ENCODE measurements at places on chromosomes 5 and 9. TPM values are rescaled to one million over a fixed set of nuclear protein-coding genes. Genes with fewer than 3 reads are reported as not detected.

GRCh38 chr5:34051374-34051980 lies 8.5 kb upstream of the C1QTNF3 start:
- no peak overlapping the region for H3K27ac ChIP-seq
- H3K4me3 ChIP-seq, result no peak overlapping the region
- DNase-seq, result no peak
- no peaks in the 10 kb centered on the region for H3K36me3 ChIP-seq
- no peaks in the 10 kb centered on the region for H3K27me3 ChIP-seq

DNA sequence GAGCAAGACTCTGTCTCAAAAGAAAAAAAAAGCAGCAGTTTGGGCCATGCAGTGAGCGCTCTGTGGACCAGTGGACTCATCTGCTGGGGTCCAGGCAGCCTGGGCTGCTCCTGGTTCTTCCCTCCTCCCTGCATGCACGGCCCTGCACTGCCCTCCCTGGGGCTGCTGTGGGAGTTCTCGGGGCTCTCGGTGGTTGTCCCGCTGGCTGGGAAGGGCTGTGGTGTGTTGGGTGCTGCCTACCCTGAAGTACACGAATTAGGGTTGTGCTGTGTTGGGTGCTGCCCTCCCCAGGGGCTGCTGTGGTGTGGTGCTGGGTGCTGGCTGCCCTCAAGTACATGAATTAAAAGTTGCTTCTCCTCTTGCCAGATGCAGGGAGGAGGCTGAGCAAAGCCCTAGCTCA lies 18.3 kb upstream of the CLPTM1L start:
- peaks cover 37% of the 10 kb centered on the region for H3K27me3 ChIP-seq
- no peak for DNase-seq
- no peak overlapping the region for H3K27ac ChIP-seq
- no peaks in the 10 kb centered on the region for H3K36me3 ChIP-seq
- H3K4me1 ChIP-seq, result no peaks in the 10 kb centered on the region

- H3K36me3 ChIP-seq, result no peaks in the 10 kb centered on the region
- DNase-seq, result no peak
- 0 out of 2 replicates have a peak, but pooled peaks cover 7% of the 10 kb centered on the region for H3K27me3 ChIP-seq
- no peak overlapping the region for H3K4me3 ChIP-seq
These were observed 41.7 kb upstream of the CLK4 start for GRCh38 chr5:178668579-178668978.

DNA sequence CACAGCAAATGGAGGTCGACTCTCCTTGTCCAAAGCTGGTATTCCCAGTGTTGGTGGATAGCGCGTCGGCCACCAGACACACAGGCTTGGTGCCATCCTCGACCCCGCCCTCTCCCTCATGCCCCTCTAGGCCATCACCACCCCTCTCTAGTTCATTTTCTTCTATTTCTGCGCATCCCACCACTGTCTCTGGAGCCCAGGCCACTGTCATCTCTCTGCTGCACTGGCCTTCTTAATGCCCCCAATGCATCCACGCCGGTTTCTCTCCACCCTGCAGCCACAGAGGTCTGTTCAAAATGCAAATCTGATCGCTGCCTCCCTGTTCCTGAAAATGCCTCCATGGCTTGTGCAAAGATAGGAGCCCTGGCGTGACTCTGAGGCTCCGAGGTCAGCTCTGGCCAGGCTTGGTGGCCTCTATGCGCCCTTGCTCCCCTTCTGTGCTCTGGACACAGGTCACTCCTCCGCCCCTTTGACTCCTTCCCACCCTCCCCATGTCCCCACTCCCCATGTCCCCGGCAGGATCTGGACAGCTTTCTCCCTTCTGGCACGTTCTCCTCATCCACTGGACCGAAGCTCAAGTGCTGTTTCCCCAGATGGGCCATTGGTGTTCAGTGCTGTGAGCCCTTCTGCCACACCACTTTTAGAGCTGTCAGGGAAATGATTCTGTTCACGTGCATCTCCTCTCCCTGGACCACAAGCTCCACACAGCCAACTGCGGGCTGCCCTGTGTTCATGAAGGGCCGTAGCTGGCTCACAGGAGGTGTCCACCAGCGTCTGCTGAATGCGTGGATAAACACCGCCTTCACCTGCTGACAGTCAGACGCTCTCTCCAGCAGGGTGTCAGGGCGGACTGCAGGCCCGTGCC lies 59.5 kb upstream of the RNF130 start:
- no peak for DNase-seq
- H3K36me3 ChIP-seq, result no peaks in the 10 kb centered on the region
- no peaks in the 10 kb centered on the region for H3K27me3 ChIP-seq
- H3K27ac ChIP-seq, result no peak overlapping the region
- H3K4me1 ChIP-seq, result peaks cover 11% of the 10 kb centered on the region

DNA sequence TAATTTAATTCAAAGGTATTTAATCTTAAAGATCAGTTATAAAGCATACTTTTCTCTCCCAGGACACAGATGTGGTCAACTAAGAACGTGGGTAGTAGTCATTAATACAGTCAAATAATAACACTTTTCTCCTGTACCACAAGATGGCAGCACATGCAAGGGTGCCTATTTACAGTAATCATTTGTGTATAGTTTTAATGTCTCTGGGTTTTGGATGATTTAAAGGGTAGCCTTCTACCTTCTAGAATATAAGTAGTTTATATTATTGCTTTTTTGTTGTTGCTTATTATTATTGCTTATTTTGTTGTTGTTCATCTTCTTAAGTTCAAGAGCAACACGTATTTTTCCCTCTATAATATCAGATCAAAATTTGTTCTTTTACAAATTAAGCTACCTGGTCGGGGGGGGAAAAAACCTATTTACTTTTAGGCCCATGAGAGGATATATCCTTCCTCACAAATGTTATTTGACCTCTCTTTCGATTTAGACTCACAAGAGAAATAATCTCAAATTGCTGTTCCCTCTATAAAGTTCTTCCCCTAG lies 59.6 kb upstream of the SLC27A6 start:
- H3K4me3 ChIP-seq, result no peak overlapping the region
- no peaks in the 10 kb centered on the region for H3K4me1 ChIP-seq
- no peaks in the 10 kb centered on the region for H3K27me3 ChIP-seq
- no peak overlapping the region for H3K27ac ChIP-seq
- H3K36me3 ChIP-seq, result no peaks in the 10 kb centered on the region

- no peaks in the 10 kb centered on the region for H3K4me1 ChIP-seq
- no peak overlapping the region for H3K27ac ChIP-seq
- no peak overlapping the region for H3K4me3 ChIP-seq
These were observed 19.8 kb downstream of the NIPAL4 start for GRCh38 chr5:157479612-157480510.

DNA sequence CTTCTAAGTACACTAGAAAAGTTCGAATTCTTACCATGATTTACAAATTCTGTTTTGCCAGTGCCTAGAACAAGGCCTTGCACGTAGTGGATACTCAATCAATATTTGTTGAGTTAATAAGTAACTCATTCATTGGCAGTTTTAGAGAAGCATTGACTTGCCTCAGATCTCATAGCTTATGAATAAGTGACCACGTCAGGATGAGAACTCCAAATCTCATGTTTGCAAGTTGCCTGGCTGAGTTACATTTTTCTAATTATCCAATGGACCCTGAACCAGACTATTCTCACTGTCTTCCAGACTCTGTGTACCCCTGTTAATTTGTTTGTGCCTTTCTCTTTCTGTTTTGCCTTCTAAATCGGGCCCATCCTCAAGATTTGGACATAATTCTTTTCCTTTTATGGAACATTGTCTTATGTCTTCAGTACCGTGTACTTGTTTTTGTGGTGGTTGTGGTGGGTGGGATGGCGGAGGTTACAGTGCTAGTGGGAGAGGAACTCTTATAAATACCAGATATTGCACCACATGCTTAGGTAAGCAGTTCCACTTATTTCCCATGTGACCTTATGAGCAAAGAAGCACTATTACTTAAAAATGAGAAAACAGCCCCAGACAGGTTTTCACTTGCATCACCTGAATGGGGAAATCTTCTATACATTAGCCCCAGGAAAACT lies 96.3 kb downstream of the UNC13B start:
- H3K27ac ChIP-seq, result no peak overlapping the region
- no peaks in the 10 kb centered on the region for H3K36me3 ChIP-seq
- no peak overlapping the region for H3K4me3 ChIP-seq
- no peaks in the 10 kb centered on the region for H3K4me1 ChIP-seq
- H3K27me3 ChIP-seq, result no peaks in the 10 kb centered on the region

GRCh38 chr9:14989811-14990210 lies 79.6 kb upstream of the FREM1 start:
- DNase-seq, result no peak
- no peaks in the 10 kb centered on the region for H3K4me1 ChIP-seq
- no peak overlapping the region for H3K27ac ChIP-seq
- no peak overlapping the region for H3K4me3 ChIP-seq
- no peaks in the 10 kb centered on the region for H3K36me3 ChIP-seq
- H3K27me3 ChIP-seq, result no peaks in the 10 kb centered on the region

GRCh38 chr9:18437315-18438201 lies 36.4 kb upstream of the ADAMTSL1 start:
- H3K27me3 ChIP-seq, result no peaks in the 10 kb centered on the region
- H3K4me3 ChIP-seq, result no peak overlapping the region
- DNase-seq, result no peak
- H3K36me3 ChIP-seq, result no peaks in the 10 kb centered on the region
- H3K27ac ChIP-seq, result no peak overlapping the region
- H3K4me1 ChIP-seq, result no peaks in the 10 kb centered on the region

GRCh38 chr9:14670718-14671117 lies 22.5 kb downstream of the ZDHHC21 start:
- DNase-seq, result no peak
- H3K27me3 ChIP-seq, result no peaks in the 10 kb centered on the region
- H3K36me3 ChIP-seq, result no peaks in the 10 kb centered on the region
- H3K4me1 ChIP-seq, result no peaks in the 10 kb centered on the region
- H3K4me3 ChIP-seq, result no peak overlapping the region

DNA sequence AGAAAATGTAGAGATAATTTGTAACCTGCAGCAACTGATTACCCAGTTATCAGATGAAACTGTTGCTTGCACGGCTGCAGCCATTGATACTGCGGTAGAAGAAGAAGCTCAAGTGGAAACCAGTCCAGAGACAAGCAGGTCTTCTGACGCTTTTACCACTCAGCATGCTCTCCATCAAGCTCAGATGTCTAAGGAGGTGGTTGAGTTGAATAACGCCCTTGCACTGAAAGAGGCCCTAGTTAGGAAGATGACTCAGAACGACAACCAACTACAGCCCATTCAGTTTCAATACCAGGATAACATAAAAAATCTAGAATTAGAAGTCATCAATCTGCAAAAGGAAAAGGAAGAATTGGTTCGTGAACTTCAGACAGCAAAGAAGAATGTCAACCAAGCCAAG lies 1.7 kb downstream of the KIF4B start:
- H3K4me1 ChIP-seq, result no peaks in the 10 kb centered on the region
- H3K27ac ChIP-seq, result no peak overlapping the region
- DNase-seq, result no peak
- peaks cover 11% of the 10 kb centered on the region for H3K27me3 ChIP-seq
- no peaks in the 10 kb centered on the region for H3K36me3 ChIP-seq

- DNase-seq, result no peak
- no peak overlapping the region for H3K27ac ChIP-seq
- H3K36me3 ChIP-seq, result no peaks in the 10 kb centered on the region
- no peak overlapping the region for H3K4me3 ChIP-seq
These were observed 617.5 kb upstream of the TLE4 start for GRCh38 chr9:78954286-78954685.

DNA sequence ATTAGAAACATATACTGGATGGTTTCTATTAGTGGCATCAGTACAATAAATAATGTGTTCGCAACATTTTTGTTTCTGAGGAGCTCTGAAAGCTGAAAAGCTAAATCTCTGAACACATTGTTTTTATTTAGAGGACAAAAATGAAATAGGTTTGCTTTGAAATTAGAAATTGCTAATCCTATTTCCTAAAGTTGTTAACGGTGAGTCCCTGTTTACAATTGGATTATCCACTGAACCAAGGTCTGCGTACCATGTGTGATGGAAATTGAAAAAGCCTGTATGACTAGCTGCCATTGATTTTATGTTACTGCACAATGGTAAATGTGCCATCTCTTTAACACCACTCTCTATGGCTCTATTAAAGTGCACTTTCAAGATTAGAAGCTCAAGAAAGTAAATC lies 297.7 kb upstream of the NUDT12 start:
- no peak for DNase-seq
- H3K4me3 ChIP-seq, result no peak overlapping the region
- no peaks in the 10 kb centered on the region for H3K27me3 ChIP-seq
- no peaks in the 10 kb centered on the region for H3K36me3 ChIP-seq

- peak; percentile 7 for DNase-seq
- H3K4me1 ChIP-seq, result peaks cover 17% of the 10 kb centered on the region
- H3K27ac ChIP-seq, result peak overlapping the region; percentile 65
- no peaks in the 10 kb centered on the region for H3K36me3 ChIP-seq
- peak overlapping the region; percentile 37 for H3K4me3 ChIP-seq
- no peaks in the 10 kb centered on the region for H3K27me3 ChIP-seq
These were observed 29.9 kb downstream of the CD180 start for GRCh38 chr5:67166460-67167285.

DNA sequence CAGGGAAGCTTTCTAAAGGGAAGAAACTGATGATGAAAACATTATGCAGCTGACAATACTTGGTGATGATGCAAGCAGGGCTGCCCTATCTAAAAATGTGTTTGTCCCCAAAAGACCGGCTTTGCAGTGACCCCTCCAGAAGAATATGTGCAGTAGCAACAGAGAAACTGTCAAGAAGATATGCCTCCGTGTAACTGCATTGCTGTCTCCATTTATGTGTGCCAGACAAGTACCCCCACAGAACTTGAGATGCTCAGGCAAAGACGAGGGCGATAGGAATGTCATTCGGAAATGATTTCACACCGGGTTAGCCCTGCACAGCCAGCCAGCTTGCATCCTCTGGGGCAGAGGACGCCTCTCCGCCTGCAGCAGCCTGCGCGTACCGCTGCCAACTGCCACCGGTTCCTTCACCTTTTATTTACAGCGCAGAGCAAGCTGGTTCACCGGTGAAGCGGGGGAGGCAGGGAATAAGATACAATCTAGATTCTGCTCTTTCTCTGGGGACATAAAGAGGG lies 2.0 kb downstream of the GABBR2 start:
- no peaks in the 10 kb centered on the region for H3K4me1 ChIP-seq
- no peak for DNase-seq
- no peak overlapping the region for H3K4me3 ChIP-seq
- H3K27ac ChIP-seq, result no peak overlapping the region
- H3K27me3 ChIP-seq, result peaks cover 10% of the 10 kb centered on the region

- no peaks in the 10 kb centered on the region for H3K4me1 ChIP-seq
- H3K36me3 ChIP-seq, result no peaks in the 10 kb centered on the region
- DNase-seq, result no peak
- no peaks in the 10 kb centered on the region for H3K27me3 ChIP-seq
These were observed 45.1 kb downstream of the PCSK5 start for GRCh38 chr9:75935591-75935990.

ST6GALNAC4 gene
- total RNA-seq, result 49.4 TPM

PCDHB3 gene
- total RNA-seq, result 0.10 TPM

MTAP gene
- 326 TPM for total RNA-seq

GABRP gene
- total RNA-seq, result not detected

LRRTM2 gene
- total RNA-seq, result not detected

SPAG8 gene
- 0.39 TPM for total RNA-seq

SMIM15 gene
- 83.9 TPM for total RNA-seq

CER1 gene
- not detected for total RNA-seq

FBP2 gene
- not detected for total RNA-seq

CCDC107 gene
- total RNA-seq, result 11.1 TPM

PCDHA1 gene
- not detected for total RNA-seq

MIER3 gene
- 21.9 TPM for total RNA-seq

IFNK gene
- total RNA-seq, result not detected

CEL gene
- total RNA-seq, result 6.9 TPM

All from HCT116 (cell line).